ENCODE measurements at places on chromosomes 5 and 9.
A peak's percentile ranks its signal among the peaks of the same experiment; 100 is the strongest.

DNA sequence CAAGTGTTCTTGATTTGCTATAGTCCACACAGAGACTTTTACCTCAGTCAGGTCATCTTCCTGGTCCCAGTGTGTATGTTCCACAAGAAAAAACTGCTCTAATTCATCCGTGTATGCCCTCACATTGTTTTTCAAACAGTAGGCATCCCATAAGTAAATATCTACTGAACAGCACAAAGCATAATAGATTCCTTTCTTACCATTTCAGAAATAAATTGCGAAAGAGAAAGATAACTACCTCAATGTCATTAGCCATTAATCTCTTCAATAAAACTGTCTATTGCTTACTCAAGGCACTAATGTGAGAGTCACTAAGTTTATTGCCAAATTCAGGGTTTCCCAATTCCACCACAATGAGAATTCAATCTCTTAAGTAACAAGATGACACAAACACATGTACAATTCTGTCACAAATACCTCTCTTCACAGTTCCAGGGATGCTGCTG, 9.6 kb downstream of the FBXW2 start:
- peak; percentile 8 for DNase-seq

- DNase-seq, result no peak
These were observed 250.2 kb downstream of the CYLC2 start for GRCh38 chr9:103245369-103245768.

DNA sequence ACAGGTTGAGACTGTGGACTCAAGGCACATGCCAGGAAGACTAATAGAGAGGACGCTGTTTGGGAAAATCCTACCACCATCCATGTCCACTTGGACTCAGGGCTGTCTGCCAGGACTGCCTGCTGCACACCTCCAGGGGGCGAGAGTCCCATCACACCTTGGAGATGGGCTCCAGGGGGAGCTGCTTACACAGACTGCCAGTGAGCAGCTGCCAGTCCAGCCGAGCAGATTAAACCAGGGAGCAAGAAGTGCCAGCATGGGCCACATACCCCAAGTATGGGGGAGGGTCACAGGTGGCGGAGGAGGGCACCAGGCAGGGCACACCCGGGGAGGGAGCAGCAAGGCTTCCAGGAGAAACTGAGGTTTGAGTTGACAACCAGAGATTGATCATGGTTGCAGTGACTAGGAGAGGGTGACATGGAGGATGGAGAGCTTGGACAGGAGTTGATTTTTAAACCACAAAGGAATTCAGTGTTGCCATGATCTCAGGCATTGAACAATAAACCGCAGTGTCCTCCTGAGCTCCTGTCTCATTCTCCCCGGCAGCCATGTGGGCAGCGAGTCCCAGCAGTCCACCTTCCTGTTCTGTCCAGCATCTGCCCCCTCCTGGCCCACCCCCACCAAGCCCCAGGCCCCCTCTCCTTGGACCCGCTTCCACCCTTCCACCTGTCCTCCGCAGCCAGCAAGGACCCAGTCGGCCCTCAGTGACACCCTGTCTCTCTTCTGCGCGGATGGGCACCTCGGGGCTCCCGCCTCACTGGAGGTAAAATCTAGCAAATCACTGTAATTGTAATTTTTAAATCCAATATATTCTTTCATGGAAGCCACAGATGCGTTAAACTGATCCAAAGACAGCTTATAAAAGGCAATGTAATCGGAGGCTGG, 3.1 kb upstream of the VAV2 start:
- peak; percentile 69 for DNase-seq

DNA sequence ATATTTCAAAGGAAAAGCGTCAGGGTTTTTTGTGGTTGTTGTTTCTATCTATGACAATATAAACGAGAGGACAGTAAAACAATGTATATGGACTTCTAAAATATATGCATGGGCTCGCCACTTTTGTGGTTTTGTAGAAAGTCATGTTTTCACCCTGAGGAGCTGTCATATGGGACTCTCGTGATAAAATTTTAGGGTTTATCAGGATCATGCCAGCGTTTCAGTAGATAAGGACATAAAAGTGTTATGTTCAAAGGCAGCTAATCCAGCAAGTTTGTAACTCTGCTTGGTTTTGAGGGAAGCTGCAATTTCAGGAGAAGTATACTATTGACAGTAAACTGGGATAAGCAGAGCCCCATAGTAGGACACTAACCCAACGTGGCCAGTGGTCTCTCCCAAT, 120.3 kb downstream of the CDC42SE2 start:
- no peak for DNase-seq

DNA sequence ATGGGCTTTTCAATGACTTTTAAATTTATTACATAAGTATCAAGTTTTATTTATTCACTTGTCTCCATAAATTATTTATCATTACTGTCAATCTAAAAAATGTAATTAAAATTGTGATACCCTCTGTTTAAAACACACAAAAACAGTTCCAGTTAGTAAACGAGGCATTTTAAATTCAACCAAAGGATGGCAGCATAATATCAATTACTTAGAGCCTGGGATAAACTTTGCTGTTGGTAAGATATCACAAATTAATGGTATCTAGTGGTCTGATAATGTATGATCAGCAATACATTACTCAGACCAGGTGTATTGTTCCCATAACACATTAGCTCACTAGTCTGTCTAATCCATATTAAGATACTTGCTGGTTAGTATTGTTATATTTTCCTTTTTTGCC, 9.6 kb upstream of the IFNE start:
- no peak for DNase-seq

- no peak for DNase-seq
These were observed 57.4 kb upstream of the PTCH1 start for GRCh38 chr9:95574176-95574575.

DNA sequence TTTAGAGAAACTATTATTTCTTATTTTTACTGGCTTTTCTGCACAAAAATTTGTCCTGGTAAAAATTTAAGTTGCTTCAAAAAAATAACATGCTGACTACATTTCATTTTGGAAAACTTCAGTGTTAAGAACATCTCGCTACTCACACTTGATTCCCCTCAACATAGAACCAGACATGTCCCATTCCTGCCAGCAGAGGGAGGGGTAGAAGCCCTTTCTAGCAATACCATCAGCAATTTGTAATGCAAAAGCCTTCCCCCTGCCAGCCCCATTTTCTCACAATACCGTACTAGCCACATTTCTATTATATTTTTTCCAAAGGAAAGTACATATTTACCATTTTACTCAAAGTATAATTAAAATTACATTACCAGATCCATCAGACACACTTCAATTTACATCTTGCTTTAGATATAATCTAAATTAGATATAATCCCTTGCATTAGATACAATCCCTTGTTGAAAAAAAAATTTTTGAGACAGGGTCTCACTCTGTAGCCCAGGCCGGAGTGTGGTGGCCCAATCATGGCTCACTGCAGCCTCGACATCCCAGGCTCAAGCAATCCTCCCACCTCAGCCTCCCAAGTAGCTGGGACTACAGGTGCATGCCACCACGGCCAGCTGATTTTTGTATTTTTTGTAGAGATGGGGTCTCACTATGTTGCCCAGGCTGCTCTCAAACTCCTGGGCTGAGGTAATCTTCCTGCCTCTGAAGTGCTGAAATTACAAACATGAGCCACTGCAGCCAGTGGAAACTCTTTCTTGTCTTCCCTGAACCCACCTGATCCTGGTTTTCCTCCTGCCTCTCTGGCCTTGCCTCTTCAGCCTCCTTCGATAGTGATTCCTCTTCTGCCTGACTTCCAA, 39.6 kb upstream of the IDNK start:
- peak; percentile 55 for DNase-seq

GRCh38 chr5:171999877-172000276, 6.6 kb downstream of the FBXW11 start:
- peak; percentile 66 for DNase-seq

DNA sequence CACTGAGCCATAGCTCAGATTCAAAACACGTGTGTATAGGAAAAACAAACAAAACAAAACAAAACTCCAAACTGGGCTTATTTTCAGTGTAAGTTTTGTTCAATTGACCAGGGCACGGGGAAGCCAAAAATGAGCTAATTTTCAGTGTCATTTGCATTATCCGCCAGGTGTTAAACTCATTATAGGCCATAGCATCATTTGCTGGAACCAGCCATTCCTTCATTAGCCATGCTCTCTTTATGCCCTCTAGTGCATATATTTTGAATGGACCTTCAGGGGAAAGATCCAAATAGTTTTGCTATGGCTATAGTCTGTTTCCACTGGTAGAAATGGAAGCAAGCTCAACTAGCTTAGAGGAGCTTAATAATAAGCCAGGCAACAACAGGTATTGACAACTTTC, 1205.2 kb upstream of the DMAC1 start:
- DNase-seq, result no peak

DNA sequence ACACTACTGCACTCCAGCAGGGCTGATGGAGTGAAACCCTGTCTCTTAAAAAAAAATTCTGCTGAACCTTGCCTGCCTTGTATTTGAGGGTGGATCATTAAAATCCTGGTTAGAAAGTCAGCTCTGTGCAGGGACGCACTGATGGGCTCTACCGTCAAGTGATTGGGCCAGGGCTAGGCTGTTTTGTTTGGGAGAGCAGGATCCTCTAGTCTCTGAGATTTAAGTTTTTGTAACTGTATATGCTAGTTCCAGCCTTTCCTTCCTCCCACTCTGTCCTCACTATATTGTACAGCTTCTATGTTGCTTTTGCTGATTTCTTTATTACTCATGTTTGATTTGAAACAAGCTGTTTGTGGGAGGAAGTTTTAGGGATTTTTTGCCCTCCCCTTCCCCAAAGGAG, 11.5 kb downstream of the DDX4 start:
- no peak for DNase-seq

DNA sequence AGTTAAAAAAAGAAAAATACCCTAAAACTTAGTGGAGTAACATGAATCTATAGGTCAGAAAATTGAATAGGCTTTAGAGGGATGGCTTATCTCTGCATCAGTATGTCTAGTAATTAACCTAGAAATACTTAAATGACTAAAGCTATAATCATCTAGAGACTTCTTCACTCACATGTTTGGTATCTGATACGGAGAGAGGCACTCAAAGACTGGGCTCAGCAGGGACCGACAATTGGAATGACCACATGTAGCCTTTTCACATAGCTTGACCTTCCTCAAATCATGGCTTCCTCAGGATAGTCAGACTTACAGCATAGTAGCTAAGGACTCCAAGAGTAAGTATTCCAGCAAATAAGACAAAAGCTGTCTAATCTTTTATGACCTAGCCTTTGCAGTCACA, 105.3 kb upstream of the RORB start:
- DNase-seq, result no peak

GRCh38 chr5:180097163-180097894, 25.8 kb upstream of the RNF130 start:
- no peak for DNase-seq

GRCh38 chr5:173319646-173320045, 8.6 kb downstream of the STC2 start:
- DNase-seq, result no peak

DNA sequence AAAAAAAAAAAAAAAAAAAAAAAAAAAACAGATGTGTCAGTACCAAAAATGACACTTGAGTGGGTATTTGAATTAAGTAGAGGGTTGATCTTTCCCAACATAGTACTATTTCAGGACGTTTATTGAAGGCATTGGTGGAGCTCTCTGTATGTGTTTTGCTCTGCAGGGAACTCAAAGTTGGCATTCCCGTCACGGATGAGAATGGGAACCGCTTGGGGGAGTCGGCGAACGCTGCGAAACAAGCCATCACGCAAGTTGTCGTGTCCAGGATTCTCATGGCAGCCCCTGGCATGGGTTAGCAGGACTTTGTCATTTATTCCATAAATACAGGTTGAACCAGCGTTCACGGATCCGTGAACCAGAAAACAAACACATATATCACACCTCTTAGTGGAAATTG, 34.9 kb downstream of the SFXN1 start:
- no peak for DNase-seq

GRCh38 chr5:58114324-58114723, 345.6 kb downstream of the PLK2 start:
- peak; percentile 93 for DNase-seq

DNA sequence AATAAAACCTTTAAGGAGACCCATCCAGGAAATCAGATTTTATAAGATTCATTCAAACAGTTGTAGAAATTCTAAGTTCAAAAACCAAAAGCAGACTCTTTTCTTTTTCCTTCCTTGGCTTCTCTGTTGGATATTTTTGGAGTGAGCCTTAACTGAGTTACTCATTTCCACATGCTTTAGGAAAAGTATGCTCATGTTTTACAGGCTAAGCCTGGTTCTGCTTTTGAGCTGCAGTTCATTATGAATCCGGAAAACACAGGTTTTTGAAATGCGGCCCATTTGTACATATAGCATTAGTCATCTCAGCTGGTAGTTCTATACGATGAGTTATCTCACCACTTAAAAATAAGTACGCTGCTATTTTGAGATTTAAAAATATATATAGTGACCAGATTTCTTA, 156.6 kb upstream of the DMRT1 start:
- DNase-seq, result peak; percentile 10

GRCh38 chr5:16593013-16593412, 23.8 kb downstream of the RETREG1 start:
- peak; percentile 61 for DNase-seq

GRCh38 chr9:123121457-123121856, 88.0 kb downstream of the GPR21 start:
- DNase-seq, result peak; percentile 62

GRCh38 chr5:158451203-158451992, 592.5 kb upstream of the CLINT1 start:
- peak; percentile 81 for DNase-seq

DNA sequence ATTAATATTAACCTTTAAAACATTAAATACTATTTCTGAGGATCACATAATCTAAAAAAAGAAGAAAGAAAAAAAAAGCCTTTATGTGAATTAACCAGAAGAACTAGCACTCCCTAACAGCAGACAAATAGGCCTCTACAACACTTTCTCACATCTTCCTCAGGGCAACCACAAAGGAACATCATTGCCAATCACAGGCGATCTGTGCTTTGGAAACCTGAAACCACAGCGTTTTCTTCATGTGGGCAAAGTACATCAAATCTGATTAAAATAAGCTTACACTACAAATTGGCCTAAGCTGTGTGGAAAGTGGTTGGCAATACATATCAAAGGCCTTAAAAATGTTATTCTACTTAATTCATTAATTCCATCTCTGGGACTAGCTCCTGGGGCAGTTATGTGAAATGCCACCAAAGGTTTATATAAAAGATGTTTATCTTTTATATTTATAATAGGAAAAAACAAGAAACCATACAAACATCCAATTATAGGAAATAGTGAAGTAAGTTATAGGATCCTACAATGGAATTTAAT, 184.8 kb upstream of the TBCA start:
- no peak for DNase-seq

DNA sequence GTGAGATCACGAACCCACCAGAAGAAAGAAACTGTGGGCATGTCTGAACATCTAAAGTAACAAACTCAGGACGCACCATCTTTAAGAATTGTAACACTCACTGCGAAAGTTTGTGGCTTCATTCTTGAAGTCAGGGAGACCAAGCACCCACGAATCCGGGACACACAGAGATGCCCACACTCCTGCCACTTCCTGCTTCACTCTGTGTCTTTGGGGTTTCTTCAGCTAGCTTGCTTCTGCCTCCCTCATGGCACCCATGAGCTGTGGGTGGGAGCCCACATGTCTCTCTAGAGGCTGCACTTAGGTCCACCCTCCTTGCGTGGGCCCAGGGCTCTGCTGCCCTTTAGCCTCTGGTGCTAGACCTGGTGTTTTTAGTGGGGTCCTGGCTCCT, 61.2 kb upstream of the CNOT6 start:
- DNase-seq, result no peak

Measured in kidney tubule cell (primary cell).